Cardiac muscle cell (in vitro differentiated cells and primary cell): ENCODE measurements at places on chromosomes 5 and 9. TPM values are rescaled to one million over a fixed set of nuclear protein-coding genes. Genes with fewer than 3 reads are reported as not detected.

The HRH2 gene
- 15.6 and 23.3 TPM in 2 replicates for total RNA-seq

The CCL27 gene
- total RNA-seq, result 0.77 and 2.0 TPM in 2 replicates

The IL3 gene
- not detected in 2 replicates for total RNA-seq

The ITGA2 gene
- 1.4 and 2.3 TPM in 2 replicates for total RNA-seq

The LRRTM2 gene
- total RNA-seq, result not detected in 2 replicates

DNA sequence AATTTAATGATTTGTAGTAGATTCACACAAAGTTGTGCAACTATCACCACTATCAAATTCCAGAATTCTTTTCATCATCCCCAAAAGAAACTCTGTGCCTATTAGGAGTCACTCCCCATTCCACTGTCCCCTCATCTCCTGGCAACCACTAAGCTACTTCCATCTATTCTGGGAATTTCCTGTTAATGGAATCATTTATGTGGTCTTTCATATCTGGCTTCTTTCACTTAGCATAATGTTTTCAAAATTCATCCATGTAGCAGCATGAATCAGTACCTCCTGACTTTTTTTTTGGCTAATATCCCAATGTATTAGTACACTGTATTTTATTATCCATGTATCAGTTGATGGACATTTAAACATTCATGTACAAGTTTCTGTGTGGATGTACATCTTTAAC is 157.6 kb downstream of the TTC39B start:
- H3K27ac ChIP-seq, result no peak overlapping the region
- H3K27me3 ChIP-seq, result no peaks in the 10 kb centered on the region
- no peak overlapping the region for H3K4me3 ChIP-seq
- no peaks in the 10 kb centered on the region for H3K36me3 ChIP-seq

- H3K4me3 ChIP-seq, result no peak overlapping the region
- no peaks in the 10 kb centered on the region for H3K4me1 ChIP-seq
- H3K27ac ChIP-seq, result no peak overlapping the region
- no peak for DNase-seq
These were observed 3.4 kb downstream of the ST8SIA4 start for GRCh38 chr5:100899675-100900074.

DNA sequence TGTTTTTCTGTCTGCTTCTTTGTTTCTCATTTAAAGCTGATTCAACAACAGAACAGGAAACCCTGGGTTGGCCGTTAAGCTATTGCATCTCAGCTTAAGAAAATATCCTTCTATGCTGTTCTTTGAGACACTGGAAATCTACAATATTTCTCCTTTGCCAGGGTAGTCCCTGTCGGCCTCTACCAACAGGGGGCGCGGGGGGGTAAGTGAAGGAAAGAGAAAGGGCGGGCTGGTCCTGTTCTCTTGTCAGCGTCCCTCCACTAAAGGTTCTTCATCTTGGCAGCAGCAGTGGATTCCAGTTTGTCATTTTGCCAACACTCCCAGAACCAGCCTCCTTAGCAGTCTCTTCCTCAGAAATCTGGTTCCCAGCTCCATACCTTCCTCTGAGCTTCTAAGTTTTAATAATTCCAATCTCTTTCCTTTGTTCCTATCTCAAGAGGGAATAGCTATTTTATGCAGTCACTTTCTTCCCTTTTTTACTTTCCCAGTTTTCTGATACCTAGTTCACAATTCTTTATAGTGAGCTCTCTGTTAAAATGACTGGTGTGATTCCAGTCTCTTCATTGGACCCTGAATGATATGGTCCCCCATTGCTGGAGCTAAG is 222.3 kb downstream of the GLIS3 start:
- H3K27ac ChIP-seq, result no peak overlapping the region
- H3K4me1 ChIP-seq, result no peaks in the 10 kb centered on the region
- H3K36me3 ChIP-seq, result no peaks in the 10 kb centered on the region
- H3K4me3 ChIP-seq, result no peak overlapping the region
- DNase-seq, result peak; percentile 53
- H3K27me3 ChIP-seq, result no peaks in the 10 kb centered on the region

GRCh38 chr5:110625376-110625999 is 101.0 kb downstream of the TMEM232 start:
- no peaks in the 10 kb centered on the region for H3K4me1 ChIP-seq
- H3K36me3 ChIP-seq, result no peaks in the 10 kb centered on the region
- DNase-seq, result peak; percentile 49
- no peak overlapping the region for H3K4me3 ChIP-seq
- no peaks in the 10 kb centered on the region for H3K27me3 ChIP-seq

- H3K4me3 ChIP-seq, result no peak overlapping the region
- no peaks in the 10 kb centered on the region for H3K4me1 ChIP-seq
- no peak for DNase-seq
- no peaks in the 10 kb centered on the region for H3K27me3 ChIP-seq
These were observed 28.8 kb downstream of the ANXA6 start for GRCh38 chr5:151128817-151129216.

GRCh38 chr5:137607771-137608170 is 108.6 kb upstream of the SPOCK1 start:
- H3K4me1 ChIP-seq, result no peaks in the 10 kb centered on the region
- no peak for DNase-seq
- H3K27me3 ChIP-seq, result peaks cover 13% of the 10 kb centered on the region
- no peak overlapping the region for H3K4me3 ChIP-seq
- no peak overlapping the region for H3K27ac ChIP-seq

GRCh38 chr9:82354279-82354659 is 365.7 kb downstream of the SPATA31D1 start:
- H3K4me3 ChIP-seq, result no peak overlapping the region
- H3K4me1 ChIP-seq, result no peaks in the 10 kb centered on the region
- H3K36me3 ChIP-seq, result no peaks in the 10 kb centered on the region
- no peak for DNase-seq

DNA sequence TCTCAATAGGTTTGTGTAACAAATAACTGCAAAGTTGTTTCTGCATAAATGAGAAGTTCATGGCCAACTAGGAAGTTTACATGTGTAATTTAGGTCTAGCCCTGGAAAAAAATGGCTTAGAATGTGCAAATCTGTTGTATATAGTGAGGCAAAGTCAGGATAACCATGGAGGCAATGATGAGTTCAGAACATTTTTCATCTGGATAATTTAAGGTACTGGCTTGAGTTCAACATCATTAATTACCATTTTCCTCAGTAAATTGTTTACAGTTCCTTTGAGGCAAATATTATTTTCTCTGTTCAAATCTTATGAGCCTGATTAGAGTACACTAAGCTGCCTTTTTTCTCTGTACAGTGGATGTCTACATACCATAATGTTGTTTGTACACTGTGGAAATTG is 1259.0 kb upstream of the NUDT12 start:
- DNase-seq, result no peak
- no peaks in the 10 kb centered on the region for H3K36me3 ChIP-seq
- H3K27ac ChIP-seq, result no peak overlapping the region
- no peaks in the 10 kb centered on the region for H3K4me1 ChIP-seq

- no peaks in the 10 kb centered on the region for H3K27me3 ChIP-seq
- no peak overlapping the region for H3K27ac ChIP-seq
- H3K4me3 ChIP-seq, result no peak overlapping the region
- DNase-seq, result no peak
- H3K36me3 ChIP-seq, result no peaks in the 10 kb centered on the region
These were observed 63.3 kb downstream of the TMEM38B start for GRCh38 chr9:105757496-105758251.

- H3K4me1 ChIP-seq, result no peaks in the 10 kb centered on the region
- no peaks in the 10 kb centered on the region for H3K27me3 ChIP-seq
- no peak for DNase-seq
- no peak overlapping the region for H3K27ac ChIP-seq
- no peak overlapping the region for H3K4me3 ChIP-seq
These were observed 47.3 kb upstream of the MCTP1 start for GRCh38 chr5:95332158-95332557.

- H3K4me3 ChIP-seq, result no peak overlapping the region
- DNase-seq, result no peak
- no peaks in the 10 kb centered on the region for H3K4me1 ChIP-seq
- peaks cover 32% of the 10 kb centered on the region for H3K36me3 ChIP-seq
- H3K27ac ChIP-seq, result no peak overlapping the region
These were observed 40.8 kb downstream of the NNT start for GRCh38 chr5:43643750-43644149.

DNA sequence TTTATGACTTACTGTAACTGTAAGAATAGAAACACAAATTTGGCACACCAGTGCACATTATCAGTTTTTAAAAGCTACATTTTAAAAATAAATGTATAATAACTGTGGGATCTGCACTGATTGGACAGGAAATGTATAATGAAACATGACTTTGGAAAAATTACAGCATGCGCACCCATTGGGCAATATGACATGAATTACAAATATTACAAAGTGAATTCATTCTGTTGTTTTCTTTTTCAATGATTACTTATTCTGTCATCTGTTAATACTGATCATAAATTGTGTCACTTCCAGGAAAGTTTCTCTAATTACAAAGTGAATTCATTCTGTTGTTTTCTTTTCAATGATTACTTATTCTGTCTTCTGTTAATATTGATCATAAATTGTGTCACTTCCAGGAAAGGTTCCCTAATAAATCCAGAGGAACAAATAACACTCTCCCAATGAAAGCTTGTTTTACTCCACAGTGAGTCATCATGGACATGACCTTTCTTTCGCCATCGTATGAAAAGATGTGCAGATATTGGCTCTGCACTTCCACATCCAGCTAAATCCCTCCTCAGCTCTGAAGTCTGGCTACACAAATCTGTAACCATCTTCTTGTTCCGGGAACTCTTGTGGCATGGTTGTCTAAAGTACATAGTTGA is 297.0 kb upstream of the HAPLN1 start:
- DNase-seq, result no peak
- H3K4me1 ChIP-seq, result no peaks in the 10 kb centered on the region
- H3K36me3 ChIP-seq, result no peaks in the 10 kb centered on the region
- no peaks in the 10 kb centered on the region for H3K27me3 ChIP-seq
- H3K4me3 ChIP-seq, result no peak overlapping the region
- no peak overlapping the region for H3K27ac ChIP-seq

DNA sequence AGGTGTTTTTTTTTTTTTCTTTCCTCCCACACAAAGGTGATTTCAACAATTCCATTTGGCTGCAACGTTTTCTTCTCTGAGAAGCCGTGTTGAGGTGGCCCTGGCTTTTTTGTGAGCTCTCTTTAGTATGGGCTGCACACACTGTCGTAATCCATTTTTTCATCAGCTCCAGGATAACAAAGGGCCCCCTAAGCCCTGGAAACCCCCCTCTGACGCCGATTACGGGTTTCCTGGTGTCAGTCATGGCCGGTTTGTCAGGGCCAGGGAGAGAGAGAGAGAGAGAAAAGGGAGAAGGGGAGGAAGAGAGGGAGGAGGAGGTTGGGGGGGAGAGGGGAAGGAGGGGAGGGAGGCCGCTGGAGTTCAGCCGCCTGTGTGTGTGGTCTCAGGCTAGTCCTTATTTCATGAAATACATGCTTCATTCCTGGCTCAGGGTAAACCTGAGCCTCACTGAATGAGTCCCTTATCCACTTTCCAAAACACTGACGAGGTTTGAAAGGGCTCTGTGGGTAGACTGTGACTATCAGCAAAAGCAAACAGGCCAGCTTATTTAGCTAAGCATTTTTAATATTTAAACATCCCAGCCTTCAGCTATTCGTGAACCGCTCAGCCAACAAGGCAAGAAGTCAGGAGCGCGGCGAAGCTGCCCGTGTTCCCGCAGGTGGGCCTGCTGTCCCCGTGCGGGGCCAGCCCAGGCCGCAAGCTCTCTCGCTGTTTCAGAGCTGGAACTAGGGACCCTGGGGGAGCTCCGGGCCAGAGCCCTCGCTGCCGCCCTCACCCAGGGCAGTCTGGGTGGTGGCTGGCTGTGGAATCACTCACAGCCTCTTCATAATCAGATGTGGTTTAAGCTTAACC is 172.8 kb downstream of the ERCC6L2 start:
- H3K4me1 ChIP-seq, result peaks cover 15% of the 10 kb centered on the region
- DNase-seq, result peak; percentile 44
- no peak overlapping the region for H3K4me3 ChIP-seq
- H3K27me3 ChIP-seq, result no peaks in the 10 kb centered on the region
- peak overlapping the region; percentile 52 for H3K27ac ChIP-seq

DNA sequence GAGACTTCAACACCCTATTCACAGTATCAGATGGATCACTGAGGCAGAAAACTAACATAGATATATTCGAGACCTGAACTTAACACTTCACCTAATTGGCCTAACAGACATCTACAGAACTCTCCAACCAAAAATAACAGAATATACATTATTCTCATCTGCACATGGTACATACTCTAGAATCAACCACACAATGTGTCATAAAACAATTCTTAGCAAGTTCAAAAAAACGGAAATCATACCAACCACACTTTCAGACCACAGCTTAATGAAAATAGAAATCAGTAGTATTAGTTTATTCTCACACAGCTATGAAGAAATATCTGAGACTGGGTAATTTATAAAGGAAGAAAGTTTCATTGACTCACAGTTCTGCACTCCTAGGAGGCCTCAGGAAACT is 387.9 kb downstream of the DEPDC1B start:
- H3K4me3 ChIP-seq, result no peak overlapping the region
- H3K27me3 ChIP-seq, result no peaks in the 10 kb centered on the region
- DNase-seq, result no peak
- no peaks in the 10 kb centered on the region for H3K36me3 ChIP-seq
- no peaks in the 10 kb centered on the region for H3K4me1 ChIP-seq

GRCh38 chr5:179265514-179266290 is 79.6 kb downstream of the ADAMTS2 start:
- no peak overlapping the region for H3K4me3 ChIP-seq
- H3K27me3 ChIP-seq, result no peaks in the 10 kb centered on the region

DNA sequence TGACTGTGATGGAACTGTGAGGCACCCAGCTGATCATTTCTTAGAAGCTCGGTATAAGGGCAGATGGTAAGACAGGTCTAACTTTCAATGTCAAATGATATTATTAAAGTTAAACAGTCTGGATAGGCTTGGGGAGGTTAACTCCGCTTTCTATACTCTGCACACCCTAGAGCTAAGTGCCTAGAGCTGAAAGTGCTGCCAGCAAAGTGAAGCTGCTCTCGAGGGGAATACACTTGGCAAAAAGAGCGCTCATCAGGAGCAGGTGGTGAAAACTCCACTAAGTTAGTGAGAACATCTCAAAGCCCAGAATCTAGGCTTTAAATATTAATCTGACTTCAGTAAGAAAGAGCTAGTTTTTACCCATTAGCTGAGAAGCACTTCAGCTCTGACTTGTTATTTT is 349.6 kb upstream of the SLC30A5 start:
- no peaks in the 10 kb centered on the region for H3K36me3 ChIP-seq
- H3K4me1 ChIP-seq, result peaks cover 12% of the 10 kb centered on the region
- no peak overlapping the region for H3K4me3 ChIP-seq

GRCh38 chr5:51882647-51883046 is 499.4 kb downstream of the ISL1 start:
- H3K27me3 ChIP-seq, result no peaks in the 10 kb centered on the region
- H3K4me3 ChIP-seq, result no peak overlapping the region
- peak overlapping the region; percentile 69 for H3K27ac ChIP-seq
- no peaks in the 10 kb centered on the region for H3K36me3 ChIP-seq
